ENCODE measurements at places on chromosomes 5 and 9.

- no peak for DNase-seq
Measured at GRCh38 chr5:175015028-175015685, 290.8 kb downstream of the MSX2 start.

GRCh38 chr5:10711562-10711961 is 49.5 kb downstream of the DAP start:
- no peak for DNase-seq

DNA sequence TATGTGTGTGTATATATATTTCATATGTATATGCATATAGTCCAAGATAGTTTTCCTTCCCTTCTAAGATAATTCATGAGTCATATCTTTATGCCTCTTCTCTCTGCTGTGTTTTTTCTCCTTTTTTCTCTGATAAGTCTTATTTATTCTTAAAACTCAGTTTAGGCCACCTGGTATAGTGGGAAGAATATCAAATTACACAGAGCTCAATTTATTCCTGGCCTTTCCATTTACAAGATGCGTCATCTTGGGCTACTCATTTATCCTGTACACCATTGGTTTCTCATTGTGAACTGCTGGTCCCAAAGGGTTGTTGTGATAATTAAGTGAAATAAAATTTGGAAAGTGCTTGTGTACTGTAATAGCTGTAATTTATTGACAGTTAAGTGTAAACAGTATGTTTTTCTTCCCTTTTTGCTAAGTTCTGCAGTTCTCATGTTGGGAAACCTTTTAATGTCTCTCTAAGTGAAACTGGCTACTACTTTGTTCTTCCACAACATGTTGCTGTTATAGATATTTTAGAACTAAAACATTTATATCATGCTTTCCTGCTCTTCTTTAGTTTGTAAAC is 19.4 kb downstream of the CCDC171 start:
- DNase-seq: no peak

DNA sequence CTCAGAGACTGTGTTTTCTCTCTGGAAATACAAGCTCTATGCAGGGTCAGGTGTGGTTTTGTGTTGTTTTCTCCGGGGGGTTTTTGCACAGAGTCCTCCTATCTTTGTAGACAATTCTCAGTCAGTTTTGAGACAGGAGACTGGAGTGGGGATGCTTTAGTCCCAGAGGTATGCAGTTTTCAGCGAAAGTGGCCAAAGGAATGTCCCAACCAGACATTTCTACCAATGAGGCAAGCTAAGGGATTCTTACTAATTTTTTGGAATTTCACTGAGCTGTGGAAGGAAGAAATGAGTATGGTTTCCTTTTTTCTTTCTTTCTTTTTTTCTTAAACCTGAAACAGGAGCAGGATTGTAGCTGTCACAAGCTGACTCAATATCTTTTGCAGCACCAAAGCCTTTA is 35.3 kb upstream of the PLPP1 start:
- no peak for DNase-seq

- DNase-seq: no peak
Measured at GRCh38 chr5:61277190-61277589, 54.9 kb upstream of the ZSWIM6 start.

- no peak for DNase-seq
Measured at GRCh38 chr5:10355071-10355889, 1.8 kb downstream of the MARCHF6 start.

GRCh38 chr5:167030500-167031120 is 1260.8 kb upstream of the WWC1 start:
- DNase-seq: no peak

DNA sequence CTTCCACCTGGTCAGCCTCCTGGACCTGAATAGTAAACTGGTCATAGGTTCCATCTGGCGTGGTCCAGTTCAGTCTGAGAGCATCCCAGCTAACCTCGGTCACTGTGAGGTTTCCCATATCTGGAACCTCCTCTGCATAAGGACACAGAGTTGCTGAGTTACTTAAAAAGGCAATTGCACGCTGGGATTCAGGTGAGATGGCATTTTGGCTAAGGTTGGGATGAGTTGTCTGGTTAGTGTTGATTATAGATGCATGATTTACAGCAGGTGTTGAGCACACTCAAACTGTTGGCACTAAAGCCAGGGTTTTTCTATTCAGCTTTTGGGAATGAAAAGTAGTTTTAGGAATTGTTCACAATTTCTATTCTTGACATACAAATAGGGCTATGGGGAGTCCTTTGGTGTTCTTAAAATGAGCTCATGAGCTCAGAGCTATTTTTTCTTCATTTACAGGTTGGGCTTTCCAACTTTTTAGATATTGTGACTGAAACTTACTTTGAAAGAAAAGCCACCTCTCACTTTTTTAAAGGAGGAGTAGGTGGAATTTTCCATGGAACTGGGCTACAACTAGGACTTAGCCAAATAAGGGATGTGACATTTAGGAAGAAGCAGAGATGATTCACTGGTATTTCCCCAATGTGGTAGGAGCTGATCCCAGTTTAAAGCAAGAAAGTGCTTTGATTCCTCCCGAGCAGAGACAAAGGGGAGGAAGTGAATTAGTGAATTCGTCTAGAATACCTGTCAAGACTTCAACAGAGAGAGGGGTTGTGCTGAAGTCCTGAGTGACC is 54.7 kb downstream of the TNC start:
- DNase-seq: peak; percentile 28
